ENCODE measurements at places on chromosomes 11 and 22.

- no peak for DNase-seq
These were observed 723 bp downstream of the HSCB start for GRCh38 chr22:28742562-28742962.

GRCh38 chr11:97163631-97164191 lies 773.9 kb downstream of the JRKL start:
- no peak for DNase-seq

- DNase-seq = no peak
These were observed 24.8 kb downstream of the GAB2 start for GRCh38 chr11:78392854-78393253.

GRCh38 chr11:82523141-82523540 lies 210.5 kb downstream of the FAM181B start:
- no peak for DNase-seq

DNA sequence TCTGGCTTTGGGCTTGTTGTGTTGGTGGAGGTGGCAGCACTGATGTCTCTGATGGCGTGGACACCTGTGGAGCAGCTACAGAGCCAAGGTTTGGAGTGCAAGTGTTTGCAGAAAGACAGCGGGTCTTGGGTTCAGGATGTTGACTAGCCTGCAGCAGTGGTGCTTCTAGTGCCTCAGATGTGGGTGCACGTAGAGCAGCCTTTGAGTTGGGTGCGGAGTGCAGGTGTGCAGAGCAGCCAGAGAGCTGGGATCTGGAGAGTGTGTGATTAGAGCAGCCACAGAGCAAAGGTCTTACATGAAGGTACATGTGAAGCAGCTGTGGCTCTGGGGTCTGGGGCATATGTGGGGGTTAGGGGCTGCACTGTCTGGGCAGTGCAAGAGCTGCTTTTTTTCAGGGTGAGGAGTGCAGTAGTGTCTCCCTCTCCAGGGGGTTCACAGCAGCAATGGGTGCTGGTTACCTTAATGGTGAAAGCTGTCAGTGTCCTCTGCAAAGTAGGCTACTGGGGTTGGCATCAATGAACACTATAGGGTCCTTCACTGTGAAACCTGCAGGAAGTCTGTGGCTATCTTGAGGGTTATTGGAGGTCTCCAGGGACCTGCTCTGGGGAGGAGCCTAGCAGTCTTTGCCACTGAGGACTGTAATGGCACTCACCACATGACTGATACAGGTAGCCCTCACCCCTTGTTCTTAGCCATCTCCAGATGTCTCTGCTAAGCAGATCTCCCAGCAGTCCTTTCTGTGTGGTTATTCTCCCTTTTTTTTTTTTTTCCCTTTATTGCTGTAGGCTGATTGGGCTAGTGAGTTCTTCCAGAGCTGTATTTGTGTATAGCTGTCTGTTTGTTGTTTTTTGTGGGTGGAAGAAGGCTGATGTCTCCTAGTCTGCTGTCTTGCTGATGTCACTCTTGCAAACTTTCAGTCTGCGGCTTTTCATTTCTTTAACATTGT lies 14.3 kb downstream of the BIRC2 start:
- no peak for DNase-seq

GRCh38 chr11:131883332-131883731 lies 512.9 kb downstream of the NTM start:
- no peak for DNase-seq

- no peak for DNase-seq
These were observed 12.7 kb downstream of the TP53AIP1 start for GRCh38 chr11:128929991-128930390.

DNA sequence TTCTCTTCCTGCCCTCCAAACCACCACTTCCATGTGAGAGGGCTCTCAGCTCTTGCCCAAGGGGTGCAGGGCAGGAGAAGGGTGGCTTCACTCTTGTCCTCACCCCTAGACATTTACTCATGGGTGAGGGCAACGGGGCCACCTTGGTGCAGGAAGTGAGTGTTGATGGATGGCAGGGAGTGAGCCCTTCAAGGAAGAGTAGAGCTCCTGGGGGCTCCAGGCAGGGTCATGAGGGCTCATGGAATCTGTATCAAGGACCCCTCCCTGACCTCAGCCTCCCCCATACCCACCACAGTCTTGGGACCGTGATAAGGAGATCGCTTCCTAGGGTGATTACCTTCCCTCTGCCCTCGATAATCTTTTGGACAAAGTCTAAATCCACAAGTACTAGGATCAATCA lies 37.8 kb downstream of the TSPAN18 start:
- DNase-seq = no peak

DNA sequence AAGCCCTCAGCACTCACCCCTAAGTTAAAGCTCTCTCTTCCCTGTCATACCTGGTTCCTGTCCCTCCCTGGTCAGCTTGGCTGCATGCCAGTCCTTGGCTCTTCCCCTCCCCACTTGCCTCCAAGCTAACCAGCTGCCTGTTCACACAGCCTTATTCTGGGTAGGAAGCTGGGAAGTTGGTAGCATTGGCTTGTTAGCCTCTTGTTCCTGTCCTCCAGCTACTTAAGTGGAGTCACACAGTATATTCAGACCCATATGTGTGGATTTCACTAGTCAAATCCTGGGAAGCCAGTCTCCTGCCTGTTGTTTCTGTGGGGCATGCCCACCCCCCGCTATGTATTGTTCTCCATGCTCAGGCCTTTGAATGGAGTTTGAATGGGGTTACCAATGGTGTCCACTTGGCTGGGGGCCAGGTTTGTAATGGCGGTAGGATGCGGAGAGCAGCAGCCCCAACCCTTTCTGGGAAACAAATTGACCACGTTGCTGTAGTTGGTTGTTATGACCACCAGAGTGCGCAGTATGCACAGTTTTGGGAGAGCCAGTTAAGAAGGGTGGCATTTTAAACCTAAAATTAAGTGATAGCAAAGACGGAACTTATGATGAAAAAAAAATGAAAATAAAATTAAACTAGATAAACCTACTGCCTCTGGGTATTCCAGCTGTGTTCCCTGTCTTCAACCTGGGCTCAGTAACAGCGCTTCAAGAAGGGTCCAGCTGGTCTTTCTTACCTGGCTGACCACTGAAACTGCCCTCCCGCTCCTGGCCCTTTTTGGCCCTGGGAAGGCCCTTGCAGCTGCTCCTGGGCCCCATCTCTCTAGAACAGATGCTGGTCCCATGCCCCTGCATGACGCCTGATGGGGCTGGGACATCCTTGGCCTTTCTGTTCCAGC lies 10.7 kb upstream of the RPS3 start:
- DNase-seq = peak; percentile 28

- DNase-seq = no peak
These were observed 15.1 kb upstream of the MRGPRX2 start for GRCh38 chr11:19075636-19076035.

DNA sequence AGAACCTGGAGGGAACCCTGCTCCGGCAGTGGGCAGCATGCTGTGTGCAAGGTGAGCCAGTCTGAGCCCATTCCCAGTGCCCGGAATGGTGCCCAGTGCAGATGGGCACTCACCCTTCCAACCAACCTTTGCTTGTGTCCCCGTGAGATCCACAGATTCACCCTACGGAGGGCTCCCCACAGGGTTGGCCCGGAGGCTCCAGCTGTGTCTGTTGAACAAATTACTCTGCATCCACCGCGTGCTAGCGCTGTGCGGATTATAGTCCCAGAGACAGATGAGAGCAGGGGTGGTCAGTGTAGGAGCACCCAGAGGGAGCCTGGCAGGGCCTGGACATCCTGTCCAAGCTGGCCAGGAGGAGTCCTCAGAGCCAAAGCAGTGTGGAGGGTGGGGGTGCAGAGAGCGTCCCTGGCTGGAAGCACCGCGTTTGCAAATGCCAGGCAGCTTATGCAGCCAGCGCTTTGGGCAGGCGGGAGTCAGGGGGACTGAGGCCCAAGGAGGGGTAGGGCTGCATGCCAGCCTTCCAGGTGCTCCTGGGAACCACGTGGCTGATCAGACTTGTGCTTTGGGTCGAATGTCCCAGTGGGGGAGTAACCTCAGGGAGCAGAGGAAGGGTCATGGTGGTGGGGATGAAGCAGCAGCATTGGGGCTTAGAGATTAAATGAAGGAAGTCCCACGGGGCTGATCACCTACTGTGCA lies 80.5 kb downstream of the KCNQ1 start:
- no peak for DNase-seq

DNA sequence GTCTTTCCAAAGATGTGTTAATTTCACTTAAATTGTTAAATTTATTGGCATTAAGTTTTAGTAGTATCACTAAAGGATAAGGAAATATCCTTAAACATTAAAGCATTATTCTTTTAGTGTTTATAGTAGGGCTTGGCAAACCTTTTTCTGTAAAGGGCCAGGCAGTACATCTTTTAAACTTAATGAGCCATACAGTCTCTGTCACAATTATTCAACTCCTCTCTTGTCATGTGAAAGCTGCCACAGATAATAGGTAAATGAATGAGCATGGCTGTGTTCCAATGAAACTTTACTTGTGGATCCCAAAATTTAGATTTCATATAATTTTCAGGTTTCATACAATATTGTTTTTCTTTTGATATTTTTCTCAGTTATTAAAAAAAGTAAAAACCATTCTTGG lies 268.2 kb upstream of the C11orf87 start:
- DNase-seq = no peak

- no peak for DNase-seq
These were observed 64.1 kb upstream of the BIRC3 start for GRCh38 chr11:102253020-102253715.

- no peak for DNase-seq
These were observed 612.6 kb downstream of the TBC1D22A start for GRCh38 chr22:47374901-47375575.

- no peak for DNase-seq
These were observed 20.5 kb upstream of the APOA1 start for GRCh38 chr11:116857936-116858335.

GRCh38 chr22:42562279-42562678 lies 8.5 kb downstream of the SERHL2 start:
- no peak for DNase-seq

DNA sequence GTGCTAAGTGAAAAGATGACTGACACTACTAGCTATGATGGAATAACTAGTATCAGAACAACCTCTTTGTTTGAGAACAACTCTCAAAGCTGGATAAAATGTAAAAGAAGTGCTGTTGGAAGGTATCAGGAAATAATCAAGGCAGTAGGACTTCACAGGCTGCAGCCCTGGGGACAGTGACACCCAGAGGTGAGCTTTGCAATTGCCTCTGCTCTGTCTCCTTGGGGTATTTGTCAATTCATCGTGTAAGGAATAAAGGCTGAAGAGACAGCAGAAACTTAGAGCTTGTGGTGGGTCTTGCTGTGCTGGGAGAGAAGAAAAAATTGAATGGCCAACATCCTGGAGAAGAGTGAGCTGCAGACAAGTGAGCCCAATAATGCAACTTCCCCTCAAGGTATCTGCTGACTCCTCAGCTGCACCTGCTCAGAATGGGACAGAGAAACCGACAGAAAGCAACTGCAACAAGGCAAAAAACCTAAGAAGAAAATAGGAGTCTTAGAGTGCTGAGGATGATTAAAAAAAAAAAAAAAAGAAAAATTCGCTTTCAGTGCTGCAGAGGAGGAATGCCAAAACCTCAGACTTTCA lies 141.1 kb downstream of the RCN1 start:
- DNase-seq = no peak

DNA sequence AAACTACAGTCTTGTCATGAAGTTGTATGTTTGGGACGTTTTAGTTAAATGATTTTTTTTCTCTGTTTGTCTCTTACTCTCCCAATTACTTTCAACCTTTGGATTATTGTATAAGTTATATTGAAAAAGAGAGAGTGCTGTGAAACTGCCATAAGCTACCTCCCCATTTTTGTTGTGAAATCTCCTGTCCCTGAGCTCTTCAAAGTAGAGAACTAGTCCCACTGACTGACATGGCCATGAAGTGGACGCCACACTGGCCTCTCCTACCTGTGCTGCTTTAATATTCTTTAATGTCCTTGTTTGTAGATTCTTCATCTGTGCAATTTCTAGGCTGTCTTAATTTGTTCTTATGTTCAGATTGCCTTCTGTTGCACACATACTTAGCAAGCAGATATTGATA lies 56.3 kb downstream of the PPFIA1 start:
- no peak for DNase-seq

- no peak for DNase-seq
These were observed 4.2 kb downstream of the SLC25A1 start for GRCh38 chr22:19174106-19175025.

- DNase-seq = no peak
These were observed 23.8 kb downstream of the LRRC10B start for GRCh38 chr11:61532134-61533038.

DNA sequence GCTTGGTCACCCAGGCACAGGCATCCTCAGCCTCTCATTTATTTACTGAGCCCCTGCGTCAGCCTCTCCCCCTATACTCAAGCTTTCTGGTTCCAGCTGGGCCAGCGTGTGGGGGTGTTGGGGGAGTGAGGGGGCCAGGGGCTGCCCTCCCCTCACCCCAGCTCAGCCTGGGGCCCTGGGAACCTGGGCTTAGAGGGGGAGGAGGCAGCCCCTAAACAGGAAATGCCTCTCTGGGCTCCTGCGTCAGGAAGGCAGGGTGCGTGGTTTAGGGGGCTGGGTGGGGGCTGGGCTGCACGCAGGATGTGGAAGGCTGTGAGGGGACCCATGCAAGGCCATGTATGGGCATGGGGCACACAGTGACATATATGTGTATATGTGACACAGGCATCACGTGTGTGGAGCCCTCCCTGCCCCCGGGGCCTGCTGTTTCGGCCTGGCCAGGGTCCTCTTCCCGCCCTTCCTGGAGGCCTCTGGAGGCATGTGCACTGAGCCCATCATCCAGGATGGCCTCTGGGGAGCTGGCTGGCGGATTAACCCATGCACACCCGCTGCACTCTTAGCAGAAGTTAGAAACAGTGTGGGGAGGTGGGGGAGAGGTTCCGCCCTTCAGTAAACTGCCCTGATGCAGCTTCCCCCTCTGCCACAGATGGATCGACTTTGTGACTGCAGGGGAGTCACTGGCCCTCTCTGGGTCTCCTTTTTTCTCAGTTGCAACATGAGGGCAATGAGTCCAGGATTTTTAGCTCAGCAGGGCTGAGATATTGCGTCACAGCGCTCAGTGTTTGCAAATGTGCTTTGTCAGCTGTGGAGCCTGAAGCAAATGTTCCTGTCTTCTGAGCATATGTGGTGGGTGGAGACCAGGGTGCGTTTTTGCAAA lies 1.1 kb upstream of the CD248 start:
- DNase-seq = no peak

DNA sequence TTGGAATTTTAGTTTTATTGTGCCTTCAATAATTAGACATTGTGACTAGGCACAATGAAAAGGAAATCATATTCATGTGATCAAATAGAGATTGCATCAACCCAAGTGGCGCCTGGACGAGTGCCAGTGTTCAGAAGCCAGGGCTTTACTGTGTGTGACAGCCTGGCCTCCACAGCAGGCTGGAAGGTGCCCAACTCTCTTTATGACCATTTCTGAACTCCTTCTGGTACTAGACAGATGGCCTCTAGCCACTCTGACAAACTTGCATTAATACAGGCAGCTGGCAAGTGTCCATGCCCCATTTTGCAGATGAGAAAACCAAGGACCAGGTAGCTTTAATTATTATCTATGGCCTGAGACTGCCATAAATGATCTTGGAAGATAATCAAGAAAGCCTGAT lies 8.3 kb upstream of the POU2AF1 start:
- no peak for DNase-seq

GRCh38 chr22:31248138-31248745 lies 36.1 kb downstream of the LIMK2 start:
- DNase-seq = peak; percentile 28

DNA sequence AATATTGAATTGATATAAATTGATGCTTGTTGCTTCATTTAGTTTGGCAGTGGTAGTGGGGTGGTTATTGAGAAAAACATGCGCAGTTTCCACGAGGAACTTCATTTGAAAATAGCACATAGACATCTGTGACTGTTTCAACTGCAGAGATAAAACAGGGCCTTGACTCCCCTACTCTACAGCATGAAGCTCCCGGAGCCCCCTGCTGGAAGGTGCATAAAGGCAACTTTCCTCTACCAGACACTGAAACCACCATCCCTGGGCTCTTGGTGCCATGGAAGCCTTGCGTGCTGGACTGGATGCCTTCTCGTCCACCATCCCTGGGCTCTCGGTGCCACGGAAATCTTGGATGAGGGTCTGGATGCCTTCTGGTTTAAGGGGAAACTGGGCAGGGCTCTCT lies 195.9 kb downstream of the CSNK2A3 start:
- peak; percentile 21 for DNase-seq
